Stimulated activated CD4-positive, alpha-beta T cell treated with anti-CD3 and anti-CD28 coated beads, Interleukin-1b, Interleukin-23, amount 100 ng/mL, for 1 hour (primary cell): ENCODE measurements at places on chromosomes 7 and 10.

DNA sequence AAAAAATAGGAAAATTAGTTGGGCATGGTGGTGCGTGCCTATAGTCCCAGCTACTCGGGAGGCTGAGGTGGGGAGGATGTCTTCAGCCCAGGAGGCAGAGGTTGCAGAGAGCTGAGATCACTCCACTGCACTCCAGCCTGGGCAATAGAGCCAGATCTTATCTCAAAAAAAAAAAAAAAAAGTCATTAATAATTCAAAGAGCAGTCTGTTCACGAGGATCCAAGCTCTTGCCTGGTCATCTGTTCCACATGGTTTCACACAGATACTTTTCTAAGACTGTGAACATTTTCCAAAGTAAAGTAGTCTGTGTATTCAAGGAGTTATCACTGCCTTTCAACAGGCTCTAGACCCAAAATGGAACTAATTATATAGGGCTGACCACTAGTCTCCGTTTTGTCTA, 86.9 kb downstream of the ZNF277 start:
- DNase-seq, result no peak

DNA sequence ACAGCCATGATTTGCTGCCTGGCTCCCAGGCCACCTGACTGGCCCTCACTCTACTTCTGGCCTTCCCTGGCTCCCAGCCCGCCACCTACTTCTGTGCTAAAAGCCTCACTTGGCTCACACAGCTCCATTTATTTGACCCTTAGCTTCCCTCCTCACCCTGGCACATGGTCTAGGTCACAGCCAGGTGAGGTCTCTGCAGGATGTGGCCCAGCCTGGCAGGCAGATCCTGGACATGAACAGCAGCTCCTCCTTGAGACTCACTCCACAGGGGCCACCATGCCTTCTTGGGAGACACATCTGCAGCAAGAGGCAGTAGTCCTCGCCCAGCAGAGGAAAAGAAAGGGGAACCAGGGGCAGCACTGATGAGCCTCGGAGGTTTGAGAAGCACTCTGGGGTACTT, 64.6 kb downstream of the GRID1 start:
- DNase-seq, result no peak

DNA sequence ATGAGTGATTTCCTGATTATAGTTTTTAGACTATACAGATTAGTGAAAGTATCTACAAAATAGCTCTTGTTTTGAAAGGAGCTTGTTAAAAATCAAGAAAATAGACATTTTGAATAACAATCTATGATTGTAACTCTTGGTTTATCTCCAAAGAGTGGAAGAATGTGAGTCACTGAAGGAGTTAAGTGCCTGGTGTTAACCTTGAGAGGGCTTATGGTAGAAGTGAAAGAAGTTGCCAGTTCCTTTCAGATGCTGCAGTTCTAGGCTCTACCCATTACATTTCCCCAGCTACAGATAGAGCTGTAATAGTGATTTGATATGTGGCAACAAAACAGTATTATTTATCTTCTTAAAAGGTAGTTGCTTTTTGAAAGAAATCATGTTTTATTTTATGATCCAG, 12.7 kb downstream of the NRBF2 start:
- no peak for DNase-seq

DNA sequence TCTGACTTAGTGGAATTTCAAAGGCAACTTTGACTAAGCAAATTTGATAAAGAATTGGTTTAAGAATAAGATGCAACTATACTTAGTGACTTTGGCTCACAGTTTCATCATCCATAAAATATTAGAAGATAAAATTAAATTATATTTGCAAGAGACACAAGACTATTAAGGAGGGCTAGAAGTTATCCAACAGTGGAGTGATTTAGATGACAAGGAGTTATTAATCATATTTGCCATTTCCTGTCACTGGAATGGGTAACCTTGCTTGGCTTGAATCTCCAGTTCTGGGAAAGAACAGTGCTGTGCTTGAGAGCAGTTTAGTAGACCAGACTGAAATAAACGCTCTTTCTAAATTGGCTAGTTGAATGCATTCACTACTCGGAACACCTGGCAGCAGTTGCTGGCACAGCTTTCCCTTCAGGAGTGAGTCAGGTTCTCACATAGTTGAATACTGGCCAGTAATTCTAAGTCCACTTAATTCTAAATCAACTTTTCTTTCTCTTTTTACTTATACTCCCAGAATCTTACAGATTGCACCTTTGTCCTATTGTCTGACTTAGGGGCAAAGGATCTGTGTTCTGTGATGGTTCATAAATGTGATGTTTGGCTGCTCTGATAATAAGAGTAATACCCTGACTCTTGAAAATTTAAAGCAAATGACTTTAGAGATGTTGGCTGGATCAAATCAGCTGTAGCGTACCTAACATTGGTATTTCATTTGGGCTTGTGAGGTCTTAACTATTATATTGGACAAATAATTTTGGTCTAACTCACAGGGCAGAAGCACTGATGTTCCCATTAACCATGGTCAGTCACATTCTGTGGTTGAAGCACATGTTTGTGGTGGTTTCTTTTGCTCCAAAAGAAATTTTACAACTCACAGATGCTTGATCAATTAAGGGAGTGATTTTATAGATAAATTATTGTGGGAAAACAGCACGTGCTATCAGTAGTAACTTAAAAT, 16.6 kb downstream of the STMP1 start:
- no peak for DNase-seq

GRCh38 chr10:5591336-5591824, 66.6 kb downstream of the CALML3 start:
- DNase-seq, result no peak

DNA sequence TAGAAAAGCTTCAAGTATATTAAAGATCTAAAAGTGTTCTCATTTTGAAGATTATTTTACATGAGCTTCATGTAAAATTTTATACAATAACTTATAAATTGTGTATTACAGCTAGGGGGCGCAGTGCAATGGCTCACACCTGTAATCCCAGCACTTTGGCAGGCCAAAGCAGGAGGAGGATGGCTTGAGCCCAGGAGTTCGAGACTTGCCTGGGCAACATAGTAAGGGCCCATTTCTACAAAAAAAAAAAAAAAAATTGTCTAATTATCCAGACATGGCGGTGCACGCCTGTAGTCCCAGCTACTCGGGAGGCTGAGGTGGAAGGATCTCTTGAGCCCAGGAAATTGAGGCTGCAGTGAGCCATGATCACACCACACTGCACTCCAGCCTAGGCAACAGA, 16.6 kb downstream of the ACBD5 start:
- peak; percentile 12 for DNase-seq

DNA sequence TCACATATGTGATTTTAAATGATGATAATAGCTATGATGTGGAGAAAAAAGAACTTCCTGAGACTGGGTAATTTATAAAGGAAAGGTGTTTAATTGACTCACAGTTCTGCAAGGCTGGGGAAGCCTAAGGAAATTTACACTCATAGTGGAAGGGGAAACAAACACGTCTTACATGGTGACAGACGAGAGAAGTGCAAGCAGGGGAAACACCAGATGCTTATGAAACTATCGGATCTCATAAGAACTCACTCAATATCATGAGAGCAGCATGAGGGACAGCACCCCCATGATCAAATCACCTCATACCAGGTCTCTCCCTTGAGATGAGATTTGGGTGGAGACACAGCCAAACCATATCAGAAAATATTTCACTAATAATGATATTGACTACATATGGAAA, 4.1 kb upstream of the LIPN start:
- no peak for DNase-seq

- no peak for DNase-seq
Observed at GRCh38 chr10:6499974-6500373, 80.1 kb downstream of the PRKCQ start.
